Gastroesophageal sphincter (tissue), 4 donors: ENCODE measurements at places on chromosomes 5 and 9. TPM values are rescaled to one million over a fixed set of nuclear protein-coding genes. Genes with fewer than 3 reads are reported as not detected.

The IGFBPL1 gene
- total RNA-seq = 3.2 TPM

The ADCY2 gene
- total RNA-seq = 11.3 TPM

The SLC38A9 gene
- total RNA-seq = 10.1 TPM

GRCh38 chr5:151015974-151016587 lies 4.3 kb upstream of the GPX3 start:
- no peak for ATAC-seq

- ATAC-seq = no peak
These were observed 3.9 kb downstream of the SETX start for GRCh38 chr9:132350861-132351315.

GRCh38 chr5:33037076-33037475 lies 326.0 kb downstream of the NPR3 start:
- ATAC-seq = no peak

GRCh38 chr9:122092611-122093506 lies at the start of gene TTLL11:
Gene TTLL11, minus strand, starts transcription at chr9:122093308. Its CDS starts 160 bp downstream, at chr9:122093148.
- ATAC-seq = peak; percentile 95

DNA sequence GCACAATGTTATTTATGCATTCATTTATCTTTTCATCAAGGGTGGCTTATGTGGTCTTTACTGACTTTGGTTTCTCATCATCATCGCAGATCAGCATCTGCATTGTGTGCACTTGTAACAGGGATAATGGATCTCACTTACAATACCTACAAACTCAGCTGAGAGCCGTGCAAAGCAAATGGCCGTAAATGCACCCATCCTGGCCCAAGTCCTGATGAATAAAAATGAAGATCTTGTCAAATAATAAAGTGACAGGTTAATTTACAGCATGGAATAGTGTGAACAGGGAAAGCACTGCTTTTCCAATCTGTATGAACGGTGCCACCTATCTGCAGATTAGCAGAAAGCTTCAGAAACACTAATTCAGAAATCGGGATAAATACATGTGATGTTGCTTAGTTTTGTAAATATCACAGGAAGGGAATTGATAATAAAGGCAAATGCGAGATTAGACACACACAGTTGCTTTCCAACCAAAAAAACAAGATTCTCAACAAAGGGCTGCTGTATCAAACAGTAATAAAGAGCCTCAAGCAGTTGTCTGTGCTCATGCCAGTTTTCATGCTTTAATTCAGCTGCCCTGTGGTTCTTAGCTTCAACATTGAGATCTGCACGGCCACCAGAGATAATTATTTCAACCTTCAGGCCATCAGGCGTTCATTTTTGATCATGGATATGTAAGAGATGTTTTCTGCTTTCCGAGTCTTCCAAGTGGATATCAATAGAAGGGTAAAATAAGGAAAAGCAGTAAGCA lies 153.4 kb upstream of the POU5F2 start:
- no peak for ATAC-seq

- ATAC-seq = peak; percentile 25
These were observed 336.8 kb downstream of the GLIS3 start for GRCh38 chr9:3962971-3963642.

GRCh38 chr9:131257266-131258025 lies 18.9 kb downstream of the FAM78A start:
- no peak for ATAC-seq

DNA sequence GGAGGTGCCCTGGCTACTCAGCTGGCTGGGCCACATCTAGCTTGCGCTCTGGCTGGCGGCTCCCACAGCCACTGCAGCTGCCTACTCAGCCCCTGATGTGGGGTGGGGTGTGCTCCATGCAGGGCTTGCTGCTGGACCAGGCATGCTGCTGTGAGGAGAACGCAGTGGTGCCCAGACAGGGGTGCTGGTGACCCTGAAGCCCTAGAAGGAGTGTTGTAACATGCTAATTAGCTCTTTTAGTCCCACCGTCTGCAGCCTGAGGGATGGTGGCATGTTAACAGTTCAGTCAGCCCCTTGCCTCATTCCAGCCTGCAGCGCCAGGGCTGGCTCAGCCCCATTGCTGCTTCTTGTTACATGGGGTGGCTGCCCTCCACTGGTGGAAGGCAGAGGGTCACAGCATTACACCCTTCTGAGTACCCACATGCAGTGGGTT lies 642.3 kb downstream of the DMRTA1 start:
- ATAC-seq = no peak

GRCh38 chr5:166938071-166938470 lies 1353.4 kb upstream of the WWC1 start:
- no peak for ATAC-seq

GRCh38 chr5:54761213-54761701 lies 224.1 kb downstream of the ESM1 start:
- ATAC-seq = peak; percentile 88

- no peak for ATAC-seq
These were observed 329 bp downstream of the SYK start for GRCh38 chr9:90801973-90802322.

DNA sequence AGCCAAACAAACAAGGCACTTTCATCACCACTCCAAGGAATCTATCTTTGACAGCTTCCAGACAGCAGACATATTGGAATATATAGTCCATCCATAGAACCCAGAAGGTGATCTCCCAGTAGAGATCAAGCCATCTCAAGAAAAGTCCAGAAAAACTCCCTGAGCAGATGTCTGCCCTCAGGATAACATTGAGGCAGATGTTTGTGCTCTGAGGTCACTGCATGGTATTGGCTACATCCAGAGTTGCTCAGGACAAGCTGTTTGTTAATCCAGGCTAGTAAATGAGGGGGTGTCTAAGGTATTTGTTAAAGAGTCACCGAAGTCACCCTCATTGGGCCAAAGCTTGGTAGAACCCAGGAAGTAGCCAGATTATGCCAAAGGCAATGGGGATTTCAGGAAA lies 556.3 kb upstream of the KLF4 start:
- no peak for ATAC-seq

DNA sequence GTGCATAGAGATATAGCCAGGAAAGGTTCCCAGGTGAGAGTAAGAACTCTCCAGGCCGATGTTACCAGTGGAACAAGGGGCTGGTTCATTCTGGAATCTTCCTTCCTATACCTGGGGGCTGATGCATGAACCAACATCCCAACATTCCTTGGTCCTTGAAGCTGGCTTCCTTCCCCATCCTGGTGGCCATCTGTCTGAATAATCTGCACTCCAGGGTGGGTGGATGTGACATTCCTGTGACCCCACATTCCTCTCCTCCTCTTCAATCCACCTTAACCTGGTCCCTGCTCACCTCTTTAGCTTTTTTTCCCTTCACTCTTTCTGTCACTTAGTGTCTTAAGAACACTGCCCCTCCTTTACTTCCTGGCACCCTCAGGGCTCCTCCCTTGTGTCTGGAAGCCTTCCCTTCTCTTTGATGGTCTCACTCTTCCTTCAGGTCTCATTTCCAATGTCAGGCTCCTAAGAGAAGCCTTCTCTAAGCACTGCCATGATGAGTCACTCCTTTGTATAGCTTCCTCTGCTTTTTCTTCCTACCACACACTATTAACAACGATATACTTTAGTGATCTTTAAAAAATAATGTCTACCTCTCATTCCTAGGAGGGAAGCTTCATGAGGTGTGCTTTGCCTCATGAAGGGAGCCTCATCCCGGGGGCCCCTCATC lies 80.3 kb downstream of the BOD1 start:
- ATAC-seq = no peak

- ATAC-seq = peak; percentile 75
These were observed at the start of gene INSYN2B for GRCh38 chr5:169980418-169981053. Gene INSYN2B, minus strand, starts transcription at chr5:169980495. Its CDS starts 96,597 bp downstream, at chr5:169883898.

GRCh38 chr9:2377117-2377516 lies 244.5 kb upstream of the VLDLR start:
- ATAC-seq = no peak

DNA sequence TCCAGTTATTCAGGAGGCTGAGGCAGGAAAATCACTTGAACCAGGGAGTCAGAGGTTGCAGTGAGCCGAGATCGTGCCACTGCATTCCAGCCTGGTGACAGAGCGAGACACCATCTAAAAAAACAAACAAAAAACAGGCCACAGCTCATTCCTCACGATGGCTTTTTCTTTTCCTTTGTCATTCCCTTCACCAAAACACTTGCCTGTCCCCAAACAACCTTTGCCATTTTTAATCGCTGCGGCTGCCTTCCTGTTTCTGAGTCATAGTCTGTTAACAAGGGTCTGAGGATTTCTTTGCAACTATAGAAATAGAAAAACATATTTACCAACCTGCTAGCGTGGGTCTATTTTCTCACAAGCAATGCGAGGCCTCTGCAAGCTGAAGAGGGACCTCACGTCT lies 123.0 kb upstream of the FSTL4 start:
- ATAC-seq = no peak

- ATAC-seq = no peak
These were observed 250.7 kb upstream of the PTPRD start for GRCh38 chr9:10863476-10863875.
